Fibroblast of the aortic adventitia (primary cell): ENCODE measurements at places on chromosomes 2 and 18. TPM values are rescaled to one million over a fixed set of nuclear protein-coding genes. Genes with fewer than 3 reads are reported as not detected.

GRCh38 chr18:13227910-13228309 lies 9.3 kb downstream of the LDLRAD4 start:
- no peak for DNase-seq

DNA sequence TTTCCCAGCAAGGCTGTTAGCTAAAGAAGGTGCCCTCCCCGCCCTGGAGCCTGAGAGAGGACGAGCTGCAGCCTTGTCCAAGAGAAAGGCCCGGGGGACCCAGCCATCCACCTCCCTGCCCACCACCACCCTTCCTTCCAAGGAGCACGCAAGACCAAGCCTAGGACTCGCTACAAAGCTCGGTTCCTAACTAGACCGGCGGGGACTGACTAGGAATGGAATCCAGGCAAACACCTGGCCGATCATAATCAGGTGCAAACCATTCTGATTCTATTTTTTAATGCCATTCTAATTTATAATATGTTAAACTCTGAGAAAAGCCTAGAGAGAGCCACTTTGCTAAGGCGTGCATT lies 19.7 kb upstream of the TUBB6 start:
- no peak for DNase-seq

- DNase-seq = no peak
These were observed 37.5 kb downstream of the NR4A2 start for GRCh38 chr2:156294945-156295580.

DNA sequence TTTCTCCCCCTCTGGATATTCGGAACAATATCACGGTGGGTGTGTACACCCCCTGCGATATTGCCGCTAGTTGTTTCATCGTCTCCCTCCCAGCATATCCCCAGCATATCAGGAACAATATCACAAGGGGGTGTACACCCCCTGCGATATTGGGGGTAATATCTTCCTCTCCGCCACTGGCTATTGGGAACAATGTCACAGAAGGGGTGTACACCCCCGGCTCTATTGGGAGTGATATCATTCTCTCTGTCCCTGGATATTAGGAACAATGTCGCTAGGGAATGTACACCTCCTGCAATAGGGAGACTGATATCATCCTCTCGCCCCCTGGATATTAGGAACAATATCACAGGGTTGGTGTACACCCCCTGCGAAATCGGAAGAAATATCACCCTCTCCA lies 1932.0 kb downstream of the SUCLG1 start:
- no peak for DNase-seq

DNA sequence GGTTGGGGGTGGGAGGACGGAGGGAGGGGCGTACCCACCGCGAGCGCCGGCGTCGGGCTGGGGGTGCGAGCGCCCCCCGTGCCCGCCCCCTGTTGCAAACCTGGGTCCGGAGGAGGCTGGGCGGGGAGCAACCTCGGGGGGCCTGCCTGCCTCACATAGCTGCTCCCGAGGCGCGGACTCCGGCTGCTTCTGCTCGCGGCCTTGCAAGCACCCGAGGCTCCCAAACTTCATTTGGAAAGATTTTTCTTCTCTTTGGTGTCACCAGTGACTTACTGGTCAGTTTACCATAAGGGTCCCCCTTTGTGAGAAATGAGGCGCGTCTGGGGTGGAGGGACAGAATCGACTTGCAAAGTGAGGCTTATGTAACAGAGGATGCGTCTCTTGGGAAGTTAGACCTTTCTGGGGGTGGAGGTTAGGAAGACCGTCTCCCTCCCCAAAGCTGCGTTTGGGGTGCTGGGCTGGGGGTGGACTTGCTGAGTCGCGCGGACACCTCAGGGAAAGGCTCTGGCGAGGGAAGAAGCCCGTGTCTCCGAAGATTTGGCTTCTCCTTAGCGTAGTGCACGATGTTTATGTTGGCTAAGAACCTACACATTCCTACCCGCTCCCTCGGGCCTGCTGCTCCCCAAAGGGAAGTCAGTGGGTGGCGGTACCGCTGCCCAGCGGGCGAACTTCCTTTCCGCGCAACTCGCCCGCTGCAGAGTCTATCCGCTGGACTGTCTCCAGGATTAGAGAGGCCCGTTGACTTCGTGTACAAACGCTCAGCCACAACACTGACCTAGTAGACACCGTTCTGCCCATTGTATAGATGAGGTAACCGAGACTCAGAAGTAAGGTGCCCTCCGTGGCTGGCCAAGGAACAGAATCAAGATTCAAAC lies 559 bp downstream of the TMEM37 start:
- peak; percentile 28 for DNase-seq

GRCh38 chr18:59941331-59941730 lies 41.5 kb downstream of the PMAIP1 start:
- no peak for DNase-seq

DNA sequence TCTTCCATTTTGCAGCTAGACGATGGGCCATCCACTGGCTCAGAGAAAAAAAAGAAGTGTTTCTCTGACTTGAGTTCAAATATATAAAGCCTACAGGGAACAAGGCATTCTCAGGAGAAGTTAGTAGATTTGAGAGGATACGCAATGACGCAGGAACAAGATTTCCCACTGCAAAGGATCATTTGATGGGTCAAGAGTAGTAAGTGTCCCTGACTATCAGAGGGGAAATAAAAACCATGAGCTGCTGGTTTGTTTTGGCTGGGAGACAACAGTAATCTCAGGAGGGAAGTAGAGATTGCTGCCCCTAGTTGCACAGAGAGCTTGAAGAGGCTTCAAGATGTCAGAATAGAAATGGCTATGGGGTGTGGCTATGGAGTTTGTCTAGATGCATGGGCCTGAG lies 22.3 kb upstream of the MYO1B start:
- DNase-seq = no peak

DNA sequence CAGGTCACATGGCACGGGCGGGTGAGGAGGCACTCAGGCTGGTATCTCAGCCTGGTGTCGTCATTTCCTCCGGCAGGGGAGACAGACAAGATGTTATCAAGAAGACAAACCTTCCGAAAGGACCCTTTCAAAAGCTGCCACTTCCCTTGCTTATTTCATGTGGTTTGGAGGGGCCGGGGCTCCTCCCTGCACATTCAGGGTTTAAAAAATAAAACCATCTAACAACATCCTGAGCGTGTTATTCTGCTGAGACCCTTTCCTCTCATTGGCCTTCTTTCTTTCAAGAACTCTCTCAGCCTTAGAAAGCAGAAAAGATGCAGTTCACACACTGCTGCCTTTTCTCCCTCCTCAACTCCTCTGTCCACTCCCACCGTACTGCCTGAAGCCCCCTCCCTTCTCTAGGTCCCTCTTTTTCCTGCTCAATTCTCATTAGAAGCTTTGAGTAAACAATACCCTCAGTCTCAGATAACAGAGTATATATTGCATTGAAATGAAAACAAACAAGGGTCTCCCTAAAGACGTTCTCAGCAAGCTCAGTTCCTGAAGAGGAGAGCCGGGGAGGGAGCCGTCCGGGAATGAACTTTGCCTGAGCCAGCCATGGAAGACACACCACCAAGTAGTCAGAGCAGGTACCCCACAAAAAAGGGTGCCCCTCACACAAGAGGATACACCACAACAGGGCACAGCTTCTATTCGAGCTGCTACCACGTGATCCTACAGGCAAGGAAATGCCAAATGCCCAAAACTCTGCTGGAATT lies 9.7 kb downstream of the SMAD7 start:
- DNase-seq = no peak

DNA sequence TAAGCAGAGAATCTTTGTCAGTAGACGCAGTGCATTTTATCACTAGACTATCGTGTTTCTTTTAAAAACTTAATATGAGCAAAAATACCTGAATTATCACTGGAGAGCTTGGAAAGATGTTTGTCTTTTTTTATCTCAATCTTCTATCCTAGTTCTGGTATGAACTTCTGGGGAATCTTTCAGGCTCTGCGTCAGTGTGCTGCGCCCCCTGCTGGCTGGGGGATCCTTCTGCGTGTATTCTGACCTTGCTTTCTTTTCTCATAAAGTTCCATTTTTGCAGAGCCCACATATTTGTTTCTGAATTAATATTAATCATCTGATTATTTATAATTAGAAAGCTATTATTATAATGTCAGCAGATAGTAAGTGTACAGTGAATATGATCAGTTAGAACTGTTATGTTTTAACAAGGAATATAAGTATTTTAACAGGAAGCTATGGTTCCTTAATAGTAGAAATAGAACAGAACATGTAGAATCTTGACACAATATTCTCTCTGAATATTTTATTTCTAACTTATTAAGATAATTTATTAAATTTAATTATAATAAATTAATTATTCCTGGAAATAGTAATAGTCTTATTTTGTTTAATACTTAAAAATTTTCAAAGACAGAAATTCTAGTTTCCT lies 945.0 kb upstream of the CRIM1 start:
- peak; percentile 18 for DNase-seq

DNA sequence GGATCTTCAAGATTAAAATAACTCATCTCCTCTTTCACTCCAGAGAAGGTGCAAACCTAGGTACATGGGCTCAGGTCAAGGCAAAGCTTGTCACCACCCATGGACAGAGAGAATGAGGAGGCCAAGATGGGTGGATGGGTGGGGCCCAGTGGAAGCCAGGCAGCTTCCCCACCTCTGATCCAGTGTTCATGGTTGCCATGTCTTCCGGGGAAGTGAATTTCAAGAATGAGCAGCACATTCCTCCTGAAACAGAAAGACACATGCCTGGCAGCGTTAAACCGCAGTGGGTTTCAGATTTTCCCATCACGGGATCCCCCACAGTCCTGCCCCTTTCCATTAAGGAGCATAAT lies 301.7 kb downstream of the EIPR1 start:
- no peak for DNase-seq

GRCh38 chr18:33583901-33584300 lies 5.9 kb downstream of the ASXL3 start:
- no peak for DNase-seq

DNA sequence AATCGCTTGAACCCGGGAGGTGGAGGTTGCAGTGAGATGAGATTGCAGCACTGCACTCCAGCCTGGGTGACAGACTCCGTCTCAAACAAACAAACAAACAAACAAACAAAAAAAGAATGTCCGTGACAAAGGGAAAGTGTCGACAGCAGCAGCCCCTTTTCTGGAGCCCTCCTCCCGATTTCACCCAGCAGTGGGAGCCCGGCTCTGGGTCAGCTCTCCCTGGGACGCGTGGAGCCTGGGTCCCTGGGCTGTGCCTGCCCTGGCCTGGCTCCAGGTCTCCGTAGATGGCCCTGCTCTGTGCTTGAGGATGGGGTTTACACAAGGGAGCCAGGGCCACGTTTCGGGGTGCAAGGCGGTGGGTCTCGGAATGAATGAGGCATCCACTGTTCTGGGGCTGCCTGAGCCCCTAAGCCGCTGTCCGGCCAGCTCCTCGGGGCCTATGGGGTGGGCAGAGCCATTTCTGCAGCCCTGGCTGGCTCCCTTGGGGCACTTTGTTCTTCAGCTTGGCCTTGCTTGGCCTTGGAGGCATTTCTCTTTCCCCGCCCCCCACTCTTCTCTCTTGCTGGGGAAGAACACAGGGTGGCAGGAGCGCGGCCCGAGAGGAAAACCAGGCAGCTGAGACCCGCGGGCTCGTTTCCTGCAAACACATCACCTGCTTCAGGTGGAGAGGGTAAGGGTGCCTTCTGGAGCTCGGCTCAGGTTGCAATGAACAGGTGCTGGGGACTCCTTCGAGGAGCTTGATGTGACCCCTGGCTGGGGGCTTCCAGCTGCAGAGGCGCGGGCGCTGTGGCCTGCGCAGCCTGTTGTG lies 29.1 kb downstream of the RTP5 start:
- no peak for DNase-seq

DNA sequence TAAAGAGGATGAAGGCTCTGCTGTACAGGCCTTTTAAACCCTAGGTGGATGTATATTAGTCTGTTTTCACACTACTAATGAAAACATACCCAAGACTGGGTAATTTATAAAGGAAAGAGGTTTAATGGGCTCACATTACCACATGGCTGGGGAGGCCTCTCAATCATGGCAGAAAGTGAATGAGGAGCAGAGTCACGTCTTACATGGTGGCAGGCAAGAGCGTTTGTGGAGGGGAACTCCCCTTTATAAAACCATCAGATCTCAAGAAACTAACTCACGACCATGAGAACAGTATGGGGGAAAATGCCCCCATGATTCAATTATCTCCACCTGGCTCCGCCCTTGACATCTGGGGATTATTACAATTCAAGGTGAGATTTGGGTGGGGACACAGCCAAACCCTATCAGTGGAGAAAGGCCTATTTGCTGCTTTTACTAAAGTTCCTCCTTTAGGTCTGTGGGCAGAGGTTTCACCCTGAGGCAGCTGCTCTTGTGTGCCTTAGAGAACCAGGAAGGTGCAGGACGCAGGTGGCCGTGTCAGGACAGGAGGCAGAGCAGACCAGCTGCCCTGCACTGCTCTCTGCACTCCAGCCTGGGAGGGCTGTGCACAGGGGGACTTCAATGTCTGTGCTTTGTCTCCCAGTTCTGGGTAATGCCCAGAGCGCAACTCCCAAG lies 178.8 kb upstream of the HDAC4 start:
- no peak for DNase-seq

The RESP18 gene
- not detected in 2 replicates for total RNA-seq
